ENCODE measurements at places on chromosomes 5 and 9.

GRCh38 chr5:8869932-8870331 lies 675.9 kb downstream of the SEMA5A start:
- DNase-seq: no peak

GRCh38 chr5:52831786-52832511 lies 44.2 kb downstream of the ITGA1 start:
- DNase-seq: no peak

- DNase-seq: no peak
These were observed 95.7 kb downstream of the LHFPL2 start for GRCh38 chr5:78552729-78553342.

DNA sequence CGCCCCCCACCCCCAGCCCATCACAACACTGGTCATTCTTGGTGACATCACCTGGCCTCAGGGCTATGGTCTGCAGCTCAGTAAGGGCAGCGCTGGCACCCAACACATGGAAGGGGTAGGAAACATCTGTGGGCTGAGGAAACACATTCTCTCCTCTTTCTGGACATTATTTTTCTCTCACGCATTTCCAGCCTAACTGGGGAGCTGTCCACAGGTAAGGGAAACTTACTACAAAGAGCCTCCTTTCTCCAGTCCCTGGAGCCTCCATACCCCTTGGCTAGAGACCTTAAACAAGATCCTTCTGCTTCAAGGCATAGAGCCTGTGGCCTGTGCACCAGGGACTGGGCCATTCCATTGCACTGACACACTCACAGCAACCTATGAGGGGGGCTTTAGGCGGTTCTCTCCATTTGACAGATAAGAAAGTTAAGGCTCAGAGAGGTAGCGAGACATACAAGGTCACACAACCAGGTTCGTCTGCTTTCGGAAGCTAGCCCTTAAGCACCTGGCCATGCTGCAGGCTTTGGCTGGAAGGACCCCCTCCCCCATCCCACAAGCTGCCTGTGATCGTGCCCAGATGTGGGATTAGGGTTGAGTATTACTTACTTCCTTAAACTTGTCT lies 40.7 kb downstream of the CXXC5 start:
- DNase-seq: no peak

DNA sequence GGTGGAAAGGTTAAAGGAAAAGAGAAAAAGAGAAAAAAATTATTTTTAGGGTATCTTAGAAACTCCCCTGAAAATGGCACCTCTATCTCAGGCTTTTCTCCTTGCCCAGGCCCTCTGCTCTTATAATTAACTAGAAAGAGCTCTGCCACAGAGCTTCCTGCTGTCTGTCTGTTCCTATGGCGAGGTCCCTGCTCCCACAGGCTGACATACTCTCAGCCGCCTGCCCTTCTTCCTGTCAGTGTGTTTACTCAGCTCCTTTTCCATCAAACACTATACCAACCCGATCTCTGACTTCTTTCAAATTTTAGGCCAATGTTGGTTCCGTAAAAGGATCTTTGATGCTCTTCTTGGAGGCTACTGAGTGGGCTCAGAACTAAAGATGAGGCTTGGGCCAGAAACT lies 482.6 kb downstream of the DMAC1 start:
- DNase-seq: no peak

DNA sequence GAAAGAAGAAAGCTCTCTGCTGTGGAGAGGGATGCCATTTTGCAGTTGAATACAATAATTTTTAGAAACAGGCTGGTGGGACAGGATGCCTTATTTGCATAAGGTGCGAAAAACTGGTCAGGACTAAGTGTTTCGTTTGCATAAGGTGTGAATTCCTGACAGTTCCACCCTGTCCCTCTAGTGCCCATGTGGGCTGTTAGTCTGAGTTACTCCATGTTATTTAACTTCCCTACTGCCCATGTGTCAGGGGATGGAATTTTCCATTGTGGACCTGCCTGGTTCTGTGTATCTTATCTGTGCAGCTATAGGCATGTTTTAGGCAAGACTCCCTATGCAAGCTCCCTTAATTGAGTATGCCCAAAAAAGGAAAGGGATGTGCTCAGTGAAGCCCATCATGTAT lies 35.3 kb upstream of the NFIL3 start:
- no peak for DNase-seq

DNA sequence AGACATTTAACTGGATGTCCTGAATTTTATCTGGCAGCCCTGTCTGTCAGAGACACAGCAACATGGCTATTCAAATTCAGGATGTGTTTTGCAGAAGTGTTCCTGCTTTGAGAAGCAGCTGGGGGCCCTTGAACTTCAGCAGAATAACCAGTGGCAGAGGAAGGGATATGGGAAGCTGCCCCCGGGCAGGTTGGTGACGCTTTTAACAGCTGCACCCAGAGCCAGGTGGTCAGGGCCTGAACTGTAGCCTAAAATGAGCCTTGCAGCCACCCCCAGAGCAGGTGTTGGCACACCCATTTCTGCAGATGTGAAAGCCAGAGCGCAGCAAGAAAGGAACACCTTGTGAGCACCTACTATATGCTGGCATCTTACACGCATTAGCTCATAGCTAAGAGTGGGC lies 128.7 kb upstream of the BOD1 start:
- no peak for DNase-seq

DNA sequence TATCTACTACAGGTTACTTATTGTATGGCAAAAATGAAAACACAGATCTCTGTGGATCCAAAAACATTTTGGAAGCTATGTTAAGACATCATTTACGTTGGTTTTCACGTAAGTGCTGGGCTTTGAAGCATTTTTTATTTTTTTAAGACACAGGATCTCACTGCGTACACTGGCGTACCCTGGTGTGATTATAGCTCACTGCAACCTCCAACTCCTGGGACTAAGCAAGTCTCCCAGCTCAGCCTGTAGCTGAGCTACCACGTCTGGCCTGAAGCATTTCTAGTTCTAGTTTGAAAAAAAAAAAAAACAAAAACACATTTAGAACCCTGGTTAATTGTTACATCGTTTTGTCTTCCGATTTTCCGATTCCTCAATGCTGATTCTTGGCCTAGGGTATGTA lies 131.3 kb downstream of the AOPEP start:
- DNase-seq: no peak

GRCh38 chr9:4301296-4301695 lies 1.4 kb upstream of the GLIS3 start:
- peak; percentile 86 for DNase-seq

DNA sequence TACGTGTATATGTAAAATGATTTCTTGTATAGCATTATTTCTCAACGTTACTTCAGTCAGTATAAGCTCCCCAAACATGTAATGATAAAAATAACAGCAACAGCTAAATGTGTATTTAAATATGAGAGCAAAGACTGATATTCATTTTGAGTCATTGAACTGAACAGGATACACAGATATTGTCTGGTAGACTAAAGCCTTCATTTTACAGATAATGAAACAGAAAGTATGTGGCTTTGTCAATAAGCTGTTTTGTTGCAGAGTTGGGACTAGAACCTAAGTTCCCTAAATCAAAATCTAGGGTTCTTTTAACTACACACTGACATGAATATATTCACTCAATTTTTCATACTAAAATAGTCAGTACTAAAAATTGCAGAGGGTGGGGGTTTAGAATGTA lies 80.4 kb upstream of the MARCHF11 start:
- no peak for DNase-seq

DNA sequence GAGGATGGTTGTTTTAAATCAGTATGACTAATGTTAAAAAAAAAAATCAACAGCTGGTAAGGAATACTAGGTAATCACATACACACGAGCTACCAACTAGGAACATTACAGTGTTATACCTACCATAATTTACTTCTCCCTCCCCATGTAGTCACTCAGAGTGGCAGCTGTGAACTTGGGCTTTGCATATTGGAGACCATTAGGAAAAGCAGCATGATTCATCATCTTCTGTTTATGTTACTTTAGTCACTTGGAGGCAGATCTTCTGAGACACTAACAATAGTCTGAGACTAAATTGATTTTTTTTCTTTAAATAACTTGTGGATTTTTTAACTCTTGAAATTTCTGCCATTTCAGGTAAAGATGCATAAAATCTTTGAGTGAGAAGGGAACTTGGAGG lies 141.5 kb upstream of the NR4A3 start:
- peak; percentile 87 for DNase-seq

Measured in LHCN-M2 (cell line).